Heart right ventricle (tissue), 16 donors: ENCODE measurements at places on chromosomes 12 and 14. TPM values are rescaled to one million over a fixed set of nuclear protein-coding genes. Genes with fewer than 3 reads are reported as not detected.

GRCh38 chr12:110619534-110619953 lies 5.6 kb downstream of the TCTN1 start:
- H3K36me3 ChIP-seq, result no peaks in the 10 kb centered on the region
- H3K27ac ChIP-seq, result no peak overlapping the region
- DNase-seq, result no peak
- no peak overlapping the region for H3K4me3 ChIP-seq
- peaks cover 2% of the 10 kb centered on the region for H3K4me1 ChIP-seq

- no peaks in the 10 kb centered on the region for H3K4me1 ChIP-seq
- H3K4me3 ChIP-seq, result no peak overlapping the region
- no peaks in the 10 kb centered on the region for H3K27me3 ChIP-seq
- DNase-seq, result peak; percentile 14
These were observed 8.1 kb downstream of the ZNF219 start for GRCh38 chr14:21090194-21090939.

DNA sequence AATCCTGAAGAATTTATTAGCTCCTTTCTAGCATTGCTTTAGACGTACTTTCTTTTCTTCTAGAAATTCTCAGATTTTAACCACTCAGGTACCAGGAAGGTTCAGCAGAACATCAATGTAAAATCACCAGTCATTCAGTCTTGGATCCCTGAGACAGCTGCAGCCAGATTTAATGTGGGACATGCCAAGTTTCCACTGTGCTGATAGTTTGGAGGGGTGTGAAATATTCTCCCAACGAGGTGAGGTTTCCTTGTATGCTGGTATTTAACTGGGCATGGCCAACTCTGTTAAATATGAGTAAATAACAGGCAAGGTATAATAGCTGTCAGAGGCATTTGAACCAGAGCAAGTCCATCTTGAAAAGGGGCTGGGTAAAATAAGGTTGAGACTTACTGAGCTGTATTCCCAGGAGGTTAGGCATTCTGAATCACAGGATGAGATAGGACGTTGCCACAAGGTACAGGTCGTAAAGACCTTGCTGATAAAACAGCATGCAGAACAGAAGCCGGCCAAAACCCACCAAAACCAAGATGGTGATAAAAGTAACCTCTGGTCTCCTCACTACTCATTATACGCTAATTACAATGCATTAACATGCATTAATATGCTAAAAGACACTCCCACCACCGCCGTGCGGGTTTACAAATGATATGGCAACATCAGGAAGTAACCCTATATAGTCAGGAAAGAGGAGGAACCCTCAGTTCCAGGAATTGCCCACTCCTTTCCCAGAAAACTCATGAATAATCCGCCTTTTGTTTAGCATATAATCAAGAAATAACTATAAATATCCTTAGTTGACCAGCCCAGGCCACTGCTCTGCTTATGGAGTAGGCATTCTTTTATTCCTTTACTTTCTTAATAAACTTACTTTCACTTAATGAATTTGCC lies 75.2 kb upstream of the RASSF8 start:
- no peak overlapping the region for H3K4me3 ChIP-seq
- H3K36me3 ChIP-seq, result no peaks in the 10 kb centered on the region
- H3K27me3 ChIP-seq, result no peaks in the 10 kb centered on the region
- H3K4me1 ChIP-seq, result no peaks in the 10 kb centered on the region

Gene SLC6A15
- total RNA-seq, result not detected

Gene KRT82
- total RNA-seq, result not detected
